ENCODE measurements at places on chromosomes 2 and 18. TPM values are rescaled to one million over a fixed set of nuclear protein-coding genes. Genes with fewer than 3 reads are reported as not detected.
A peak's percentile ranks its signal among the peaks of the same experiment; 100 is the strongest.

GRCh38 chr18:34697233-34697632 is 12.9 kb upstream of the DTNA start:
- H3K36me3 ChIP-seq: no peaks in the 10 kb centered on the region
- no peaks in the 10 kb centered on the region for H3K27me3 ChIP-seq
- H3K4me3 ChIP-seq: no peak overlapping the region

DNA sequence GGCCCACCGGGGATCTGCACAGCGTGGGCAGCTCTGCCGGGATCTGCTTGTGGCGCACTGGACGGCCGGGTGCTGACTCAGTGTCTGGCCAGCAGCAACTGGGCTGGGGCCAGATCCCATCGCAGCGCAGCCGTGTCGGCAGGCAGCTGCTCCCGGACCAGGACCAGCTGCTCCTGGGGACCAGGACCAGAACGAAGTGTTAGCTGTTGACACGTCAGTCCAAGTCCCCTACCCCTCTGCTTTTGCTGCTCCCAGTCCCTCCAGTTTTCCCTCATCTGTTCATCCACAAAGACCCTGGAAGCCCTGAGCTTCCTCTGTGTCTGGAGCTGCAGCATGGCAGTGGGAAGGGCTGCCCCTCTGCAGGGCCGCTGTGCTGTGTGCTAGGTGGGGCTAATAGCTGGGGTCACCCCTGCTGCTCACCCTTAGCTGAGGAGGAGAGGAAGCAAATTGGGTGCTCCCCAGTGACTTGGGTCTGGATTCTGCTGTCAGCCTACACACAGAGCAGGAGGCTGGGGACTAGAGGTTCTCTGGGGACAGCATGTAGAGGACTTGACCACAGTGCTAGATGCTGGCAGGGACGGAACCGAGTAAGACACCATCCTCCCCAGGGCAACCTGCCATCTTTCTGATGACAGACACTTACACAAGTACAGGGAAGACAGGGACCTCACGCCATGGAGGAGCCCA is 16.9 kb upstream of the KIF1A start:
- peaks cover 8% of the 10 kb centered on the region for H3K4me1 ChIP-seq
- no peak for DNase-seq
- no peak overlapping the region for H3K27ac ChIP-seq

DNA sequence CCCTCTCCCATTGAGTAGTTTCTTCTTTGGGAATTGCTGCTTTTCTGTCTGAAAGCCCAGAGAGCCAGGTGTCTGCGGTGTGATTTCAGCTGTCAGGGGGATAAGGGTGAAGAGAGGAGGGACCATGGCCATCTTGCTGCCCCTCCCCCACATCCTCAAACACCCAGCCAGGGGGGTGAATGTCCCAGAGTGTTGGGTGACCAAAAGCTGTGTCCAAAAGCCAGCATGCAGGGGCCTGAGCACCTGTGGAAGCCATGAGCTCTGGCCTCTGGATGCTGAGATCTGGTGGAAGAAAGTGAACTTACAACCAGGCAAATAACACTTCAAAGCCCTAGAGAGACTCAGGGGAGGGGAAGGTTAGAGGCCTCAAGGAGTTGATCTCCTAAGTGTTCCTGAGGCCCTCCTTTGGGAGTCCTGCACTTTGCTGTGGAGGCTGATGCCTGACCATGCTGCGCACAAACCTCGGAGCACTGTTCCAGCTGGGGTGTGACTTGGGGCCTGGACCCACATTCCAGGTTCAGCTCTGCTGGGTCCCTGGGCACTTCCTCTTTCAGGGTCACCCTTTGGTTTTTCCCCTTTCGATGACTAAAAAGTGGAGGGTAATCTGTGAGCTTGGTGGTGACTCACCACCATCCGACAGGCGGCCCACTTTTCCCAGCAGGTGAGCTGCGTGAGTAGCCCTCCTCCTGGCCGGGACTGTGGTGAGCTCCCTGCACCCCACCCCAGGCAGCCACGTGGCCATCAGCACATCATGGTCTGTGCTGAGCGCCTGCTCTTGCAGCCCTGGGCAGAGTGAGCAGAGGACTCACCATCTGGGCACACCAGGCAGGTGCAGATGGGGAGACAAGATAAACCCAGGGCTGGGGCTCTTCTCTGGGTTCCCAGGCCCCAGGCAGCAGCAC is 66.8 kb upstream of the FOSL2 start:
- no peaks in the 10 kb centered on the region for H3K27me3 ChIP-seq
- no peak overlapping the region for H3K27ac ChIP-seq
- no peak for DNase-seq
- H3K4me1 ChIP-seq: no peaks in the 10 kb centered on the region
- H3K4me3 ChIP-seq: no peak overlapping the region

DNA sequence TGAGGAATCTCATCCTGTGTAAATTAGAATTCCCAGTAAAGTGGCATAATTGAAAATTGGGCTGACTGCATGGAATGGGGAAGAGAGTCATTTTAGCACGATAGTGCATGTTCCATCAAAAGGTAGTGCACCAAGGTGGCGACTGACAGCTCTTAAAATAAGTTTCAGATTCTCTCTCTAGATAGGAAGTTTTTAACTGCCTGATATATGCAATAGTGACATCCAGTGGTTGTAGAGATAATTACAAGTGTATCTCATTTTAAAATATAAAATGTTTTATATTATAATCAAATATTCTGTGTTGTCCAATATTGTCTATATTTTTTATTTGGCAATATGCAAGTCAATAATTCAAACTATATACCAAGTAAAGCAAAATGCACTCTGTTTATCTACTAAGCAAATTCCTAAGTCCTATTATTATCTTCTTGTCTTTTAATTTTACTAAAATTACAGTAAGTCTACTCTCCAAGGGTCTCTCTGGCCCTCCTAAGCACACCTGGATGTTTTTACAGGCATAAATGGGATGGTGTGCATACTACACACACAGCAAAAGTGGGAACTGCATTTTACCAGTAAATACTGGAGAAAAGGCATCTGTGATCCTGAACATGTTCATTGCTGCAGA is 397.7 kb upstream of the HNRNPA3 start:
- no peaks in the 10 kb centered on the region for H3K27me3 ChIP-seq
- H3K36me3 ChIP-seq: no peaks in the 10 kb centered on the region
- H3K4me3 ChIP-seq: no peak overlapping the region
- DNase-seq: peak; percentile 61
- H3K27ac ChIP-seq: no peak overlapping the region

DNA sequence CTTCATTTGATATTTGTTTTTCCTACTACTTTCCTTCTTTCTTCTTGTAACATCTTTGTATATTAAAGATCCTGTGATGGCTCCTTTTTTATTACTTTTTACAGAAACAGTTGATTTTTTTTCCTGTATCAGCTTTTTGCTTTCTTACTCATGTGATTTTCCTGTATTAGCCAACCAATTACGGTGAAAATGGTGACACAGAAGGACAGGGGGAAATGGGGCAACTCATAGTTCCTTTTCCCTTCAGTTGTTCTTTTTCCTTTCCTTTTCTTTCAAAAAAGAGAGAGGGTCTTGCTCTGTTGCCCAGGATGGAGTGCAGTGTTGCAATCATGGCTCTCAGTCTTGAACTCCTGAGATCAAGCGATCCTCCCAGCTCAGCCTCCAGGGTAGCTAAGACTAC is 117.8 kb downstream of the ATL2 start:
- H3K27me3 ChIP-seq: peaks cover 2% of the 10 kb centered on the region
- H3K27ac ChIP-seq: no peak overlapping the region
- no peak overlapping the region for H3K4me3 ChIP-seq
- no peaks in the 10 kb centered on the region for H3K36me3 ChIP-seq

- no peaks in the 10 kb centered on the region for H3K27me3 ChIP-seq
- no peak overlapping the region for H3K27ac ChIP-seq
- H3K4me1 ChIP-seq: peaks cover 18% of the 10 kb centered on the region
- H3K36me3 ChIP-seq: peaks cover 8% of the 10 kb centered on the region
- no peak for DNase-seq
- no peak overlapping the region for H3K4me3 ChIP-seq
These were observed 3.9 kb upstream of the DCTN1 start for GRCh38 chr2:74384051-74384450.

DNA sequence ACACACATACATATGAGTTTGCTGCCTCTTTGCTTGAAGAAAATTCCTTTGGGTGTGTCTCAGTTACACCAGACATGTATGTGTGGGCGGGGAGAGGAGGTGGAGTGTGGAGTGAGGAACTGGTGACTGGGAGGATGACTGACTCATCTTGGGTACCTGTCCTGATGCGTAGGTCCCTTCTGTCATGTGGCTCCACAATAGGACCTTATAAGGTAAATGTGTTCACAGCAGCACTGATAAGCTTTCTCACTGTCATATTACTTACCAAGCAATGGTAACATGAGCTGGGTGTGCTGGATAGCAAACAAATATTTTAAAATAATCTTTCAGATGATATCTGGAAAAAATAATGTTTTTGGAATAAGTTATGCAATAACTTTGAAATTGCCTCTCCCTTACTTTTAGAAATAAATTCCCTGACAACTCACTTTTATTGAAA is 45.1 kb downstream of the SLC9A2 start:
- no peaks in the 10 kb centered on the region for H3K36me3 ChIP-seq
- H3K4me1 ChIP-seq: no peaks in the 10 kb centered on the region
- H3K27ac ChIP-seq: no peak overlapping the region
- DNase-seq: no peak

DNA sequence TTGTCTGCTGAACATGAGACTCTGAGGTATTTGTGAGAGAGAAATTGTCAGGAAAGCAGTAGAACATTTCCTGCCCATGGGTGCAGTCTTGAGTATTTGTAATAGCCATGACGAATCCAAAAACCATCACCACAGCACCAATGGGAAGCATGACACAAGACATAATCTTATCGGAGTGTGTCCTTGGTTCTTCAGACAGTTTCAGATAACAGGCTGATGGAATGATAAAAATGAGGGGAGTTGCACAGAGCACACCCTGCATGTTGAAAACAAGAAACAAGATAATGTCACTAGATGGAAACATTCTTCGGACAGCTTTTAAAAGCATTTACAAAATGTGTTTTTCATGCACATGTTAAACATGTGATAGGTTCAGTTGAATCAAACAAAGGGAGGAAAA is 56.9 kb downstream of the SLC38A11 start:
- no peak overlapping the region for H3K4me3 ChIP-seq
- H3K36me3 ChIP-seq: no peaks in the 10 kb centered on the region
- DNase-seq: no peak
- H3K27me3 ChIP-seq: no peaks in the 10 kb centered on the region
- H3K4me1 ChIP-seq: no peaks in the 10 kb centered on the region

GRCh38 chr2:20637147-20637546 is 13.8 kb downstream of the HS1BP3 start:
- DNase-seq: no peak
- no peaks in the 10 kb centered on the region for H3K27me3 ChIP-seq
- peaks cover 18% of the 10 kb centered on the region for H3K4me1 ChIP-seq
- H3K27ac ChIP-seq: no peak overlapping the region

GRCh38 chr2:58904095-58904494 is 663.0 kb upstream of the FANCL start:
- H3K27ac ChIP-seq: no peak overlapping the region
- H3K4me3 ChIP-seq: no peak overlapping the region
- H3K36me3 ChIP-seq: no peaks in the 10 kb centered on the region
- no peak for DNase-seq

DNA sequence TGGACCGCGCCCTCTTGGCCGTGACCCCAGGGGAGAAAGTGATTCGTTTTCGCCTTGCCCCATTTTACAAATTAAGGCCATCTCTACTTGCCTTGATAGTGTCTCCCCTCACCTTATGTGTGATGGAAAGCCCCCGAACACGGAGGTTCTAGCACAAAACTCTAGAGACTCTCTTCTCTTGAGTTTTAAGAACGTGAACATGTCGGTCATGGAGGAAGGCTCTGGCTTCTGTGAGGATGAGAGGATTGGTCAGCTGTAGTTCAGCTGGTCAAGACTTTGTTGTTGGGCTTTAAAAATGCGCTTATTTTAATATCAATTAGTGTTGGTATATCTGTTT is 828 bp downstream of the DYNC1I2 start:
- DNase-seq: peak; percentile 52
- no peaks in the 10 kb centered on the region for H3K27me3 ChIP-seq
- H3K36me3 ChIP-seq: peaks cover 9% of the 10 kb centered on the region
- H3K27ac ChIP-seq: peak overlapping the region; percentile 62
- peaks cover 7% of the 10 kb centered on the region for H3K4me1 ChIP-seq
- H3K4me3 ChIP-seq: peak overlapping the region; percentile 95

PROKR1 gene
- total RNA-seq: not detected

SERPINB3 gene
- total RNA-seq: not detected

Measured in natural killer cell (primary cell).